M059J (cell line): ENCODE measurements at places on chromosomes 5 and 9.

DNA sequence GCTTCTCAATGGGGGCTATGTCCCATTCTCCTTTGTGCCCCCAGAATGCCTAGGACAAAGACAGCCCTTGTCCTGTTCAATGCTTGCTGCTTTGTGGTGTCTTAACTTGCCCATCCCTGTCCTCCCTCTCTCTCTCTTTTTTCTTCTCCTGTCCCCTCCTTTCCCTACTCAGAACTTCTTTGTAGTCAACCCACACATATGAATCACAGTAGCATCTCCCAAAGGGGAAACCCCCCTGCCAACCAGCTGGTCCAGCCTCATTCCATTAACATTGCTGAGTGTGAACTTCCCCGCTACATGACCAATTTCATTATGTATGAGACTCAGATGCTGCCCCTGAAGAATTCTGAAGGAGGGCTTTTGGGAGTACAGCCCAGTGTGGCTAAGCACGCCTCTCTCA is 408.3 kb downstream of the ENC1 start:
- peak; percentile 90 for DNase-seq

DNA sequence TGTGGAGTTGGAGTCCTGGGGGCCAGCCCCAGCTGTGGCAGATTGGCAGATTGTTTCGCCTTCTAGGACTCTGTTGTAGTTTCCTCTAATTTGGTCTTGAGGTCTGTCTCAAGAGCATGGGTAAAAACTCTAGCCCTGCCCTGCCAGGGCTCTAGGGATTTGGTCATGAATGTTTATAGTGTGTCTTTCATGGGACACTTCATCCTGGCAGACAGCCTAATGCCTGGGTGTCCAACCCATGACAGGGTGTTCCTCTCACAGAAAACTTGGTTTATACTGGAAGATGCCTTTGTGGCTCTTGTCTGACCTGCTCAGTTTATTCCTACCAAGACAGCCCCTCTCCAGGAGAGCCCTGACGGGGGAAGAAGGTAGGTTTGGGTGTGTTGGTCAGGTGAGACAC is 45.5 kb downstream of the GALNT12 start:
- DNase-seq: no peak

DNA sequence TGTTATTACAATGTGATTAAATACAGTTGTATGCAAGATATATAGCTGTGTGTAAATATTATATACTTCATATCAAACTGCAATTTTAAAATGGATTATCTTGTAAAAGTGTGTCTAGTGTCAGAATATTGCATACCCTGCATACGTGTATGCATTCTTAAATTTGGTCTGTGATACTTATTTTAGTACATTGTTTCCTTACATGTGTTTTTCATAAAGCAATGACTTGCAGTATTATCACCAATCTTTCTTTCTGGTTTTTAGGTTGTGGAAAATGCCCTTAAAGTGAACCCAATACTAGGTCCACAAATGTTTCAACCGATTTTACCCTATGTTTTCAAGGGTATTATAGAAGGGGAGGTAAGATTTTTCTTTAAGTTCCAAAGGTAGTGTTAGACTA is 28.5 kb upstream of the LRRC70 start:
- DNase-seq: no peak

DNA sequence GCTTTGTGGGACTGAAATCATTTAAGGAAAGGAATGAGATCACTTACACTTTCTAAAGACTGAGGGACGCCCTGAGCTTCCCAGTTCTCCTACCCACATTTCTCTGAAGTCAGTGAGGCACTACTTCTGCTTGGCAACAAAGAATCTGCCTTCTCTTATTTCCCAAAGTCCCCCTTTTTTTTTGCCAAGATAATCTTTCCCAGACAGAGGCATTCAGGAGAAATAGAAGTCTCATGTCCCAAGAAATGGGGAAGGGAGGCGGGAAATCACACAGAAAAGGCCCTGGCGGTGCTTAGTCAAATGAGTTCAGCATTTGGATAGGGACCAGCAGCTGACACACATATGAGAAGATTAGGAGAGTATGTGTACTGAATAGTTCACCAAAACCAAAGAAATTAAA is 159.7 kb downstream of the MUSK start:
- DNase-seq: peak; percentile 43

GRCh38 chr5:56950626-56951125 is 1.2 kb downstream of the MIER3 start:
- DNase-seq: peak; percentile 67

- DNase-seq: no peak
These were observed 173.3 kb upstream of the GAS1 start for GRCh38 chr9:87120610-87121009.

DNA sequence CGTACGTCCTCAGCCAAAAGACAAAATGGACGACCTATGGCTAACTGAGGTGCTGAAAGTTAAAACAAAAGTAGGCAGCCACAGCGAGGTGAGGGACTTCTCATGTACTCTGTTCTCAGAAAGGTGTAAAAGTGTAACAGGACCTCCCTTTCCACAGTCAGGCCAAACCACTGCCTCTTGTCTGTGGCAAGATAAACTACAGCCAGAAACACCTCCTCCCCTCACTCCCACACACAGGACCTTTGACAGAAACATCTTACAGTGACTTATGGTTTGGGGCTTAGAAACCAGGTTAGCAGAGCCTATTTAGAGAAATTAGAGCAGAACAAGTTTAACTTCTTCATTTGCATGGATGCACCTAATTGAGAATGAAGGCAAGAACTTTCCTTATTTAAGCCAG is 499.1 kb upstream of the GRIN3A start:
- DNase-seq: no peak

GRCh38 chr5:147340941-147341340 is 106.1 kb downstream of the STK32A start:
- DNase-seq: no peak

- no peak for DNase-seq
These were observed 538.3 kb upstream of the PTGER4 start for GRCh38 chr5:40141418-40141817.

- no peak for DNase-seq
These were observed 385.8 kb downstream of the LRRC70 start for GRCh38 chr5:62964428-62964827.

DNA sequence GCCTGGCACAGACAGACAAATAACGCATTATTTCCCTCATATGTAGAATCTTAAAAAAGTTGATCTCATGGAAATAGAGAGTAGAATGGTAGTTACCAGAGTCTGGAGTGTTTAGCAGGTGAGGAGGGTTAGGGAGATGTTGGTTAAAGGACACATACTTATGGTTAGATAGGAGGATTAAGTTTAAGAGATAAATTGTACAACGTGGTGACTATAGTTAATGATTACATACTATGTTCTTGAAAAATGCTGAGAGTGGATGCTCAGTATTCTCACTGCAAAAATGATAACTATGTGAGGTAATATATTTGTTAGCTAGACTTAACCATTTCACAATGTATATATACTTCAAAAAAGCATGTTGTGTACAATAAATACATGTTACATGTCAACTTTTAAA is 38.0 kb downstream of the CERT1 start:
- no peak for DNase-seq

- no peak for DNase-seq
These were observed 9.1 kb upstream of the HSPB3 start for GRCh38 chr5:54446379-54446732.

DNA sequence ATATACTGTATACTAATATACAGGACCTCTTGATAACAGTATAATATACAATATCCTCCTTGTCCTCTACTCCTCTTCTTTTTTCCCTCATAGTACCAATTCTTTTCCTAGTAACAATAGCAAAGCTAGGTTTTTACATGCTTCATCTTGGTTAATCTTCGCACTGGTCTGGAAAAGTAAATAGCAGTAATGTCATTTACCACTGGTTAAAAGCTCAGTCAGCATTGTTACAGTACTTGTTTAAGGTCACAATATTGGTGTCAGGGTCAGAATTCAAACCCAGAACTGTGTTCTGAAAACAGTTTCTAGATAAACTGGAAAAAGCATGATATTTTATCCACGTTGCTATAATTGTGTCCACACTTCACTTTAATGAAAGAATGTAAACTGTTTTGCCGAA is 692.4 kb upstream of the CDH6 start:
- no peak for DNase-seq

- DNase-seq: peak; percentile 88
These were observed 194.6 kb downstream of the AOPEP start for GRCh38 chr9:94921092-94921471.

DNA sequence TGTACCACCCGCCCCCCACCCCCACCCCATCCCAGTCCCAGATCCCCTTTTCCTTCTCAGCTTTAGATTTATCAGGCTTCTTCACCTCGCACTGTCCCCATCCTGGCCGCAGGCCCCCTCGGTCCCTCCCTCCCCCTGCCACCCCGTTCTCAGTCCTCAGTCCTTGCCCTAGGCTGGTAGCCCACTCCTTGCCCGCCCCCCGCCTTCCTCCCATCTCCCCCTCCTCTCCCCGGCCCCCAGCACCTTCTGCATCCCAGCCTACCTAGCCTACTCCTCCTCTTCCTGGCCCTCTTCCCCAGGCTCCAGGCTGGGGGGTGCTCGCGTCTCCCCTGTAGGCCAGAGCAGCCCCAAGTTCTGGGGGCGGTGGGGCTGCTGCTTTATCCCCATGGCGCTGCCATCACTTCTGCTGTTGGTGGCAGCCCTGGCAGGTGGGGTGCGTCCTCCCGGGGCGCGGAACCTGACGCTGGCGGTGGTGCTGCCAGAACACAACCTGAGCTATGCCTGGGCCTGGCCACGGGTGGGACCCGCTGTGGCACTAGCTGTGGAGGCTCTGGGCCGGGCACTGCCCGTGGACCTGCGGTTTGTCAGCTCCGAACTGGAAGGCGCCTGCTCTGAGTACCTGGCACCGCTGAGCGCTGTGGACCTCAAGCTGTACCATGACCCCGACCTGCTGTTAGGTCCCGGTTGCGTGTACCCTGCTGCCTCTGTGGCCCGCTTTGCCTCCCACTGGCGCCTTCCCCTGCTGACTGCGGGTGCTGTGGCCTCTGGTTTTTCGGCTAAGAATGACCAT is 828 bp downstream of the NPR2 start:
- no peak for DNase-seq

DNA sequence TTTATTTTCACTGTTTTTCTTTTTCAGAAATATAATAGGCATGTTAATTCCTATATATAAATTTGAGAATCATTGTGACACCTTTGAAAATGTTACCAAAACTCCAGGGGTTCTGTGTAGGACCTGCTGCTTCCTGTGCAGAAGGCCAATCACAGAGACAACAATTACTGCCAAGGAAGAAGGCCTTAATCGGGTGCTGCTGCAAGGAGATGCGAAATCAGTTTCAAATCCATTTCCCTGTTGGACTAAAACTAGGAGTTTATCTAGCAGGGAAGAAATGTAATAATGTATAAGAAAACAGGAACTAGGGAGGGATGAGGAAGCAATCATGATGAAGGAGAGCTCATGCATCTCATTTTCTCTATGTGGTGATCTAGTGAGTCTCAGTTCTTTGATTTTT is 209.7 kb upstream of the NUDT12 start:
- DNase-seq: no peak

DNA sequence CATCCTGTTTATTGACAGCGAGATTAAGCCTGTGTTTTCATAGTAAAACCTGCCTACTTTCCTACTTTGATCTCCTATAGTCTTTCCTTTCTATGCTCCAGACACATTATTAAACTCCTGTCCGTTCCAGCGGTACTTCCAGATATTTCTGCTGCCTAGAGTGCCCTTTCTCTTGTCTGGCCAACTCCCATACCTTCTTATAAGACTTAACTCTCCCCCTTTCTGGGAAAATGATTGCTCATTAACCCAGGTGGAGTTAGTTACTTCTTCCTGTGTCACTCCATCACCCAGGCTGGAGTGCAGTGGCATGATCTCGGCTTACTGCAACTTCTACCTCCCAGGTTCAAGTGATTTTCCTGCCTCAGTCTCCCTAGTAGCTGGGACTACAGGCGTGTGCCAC is 33.1 kb downstream of the KDM4C start:
- DNase-seq: no peak

- peak; percentile 58 for DNase-seq
These were observed 592 bp downstream of the TUBB4B start for GRCh38 chr9:137241490-137242268.

DNA sequence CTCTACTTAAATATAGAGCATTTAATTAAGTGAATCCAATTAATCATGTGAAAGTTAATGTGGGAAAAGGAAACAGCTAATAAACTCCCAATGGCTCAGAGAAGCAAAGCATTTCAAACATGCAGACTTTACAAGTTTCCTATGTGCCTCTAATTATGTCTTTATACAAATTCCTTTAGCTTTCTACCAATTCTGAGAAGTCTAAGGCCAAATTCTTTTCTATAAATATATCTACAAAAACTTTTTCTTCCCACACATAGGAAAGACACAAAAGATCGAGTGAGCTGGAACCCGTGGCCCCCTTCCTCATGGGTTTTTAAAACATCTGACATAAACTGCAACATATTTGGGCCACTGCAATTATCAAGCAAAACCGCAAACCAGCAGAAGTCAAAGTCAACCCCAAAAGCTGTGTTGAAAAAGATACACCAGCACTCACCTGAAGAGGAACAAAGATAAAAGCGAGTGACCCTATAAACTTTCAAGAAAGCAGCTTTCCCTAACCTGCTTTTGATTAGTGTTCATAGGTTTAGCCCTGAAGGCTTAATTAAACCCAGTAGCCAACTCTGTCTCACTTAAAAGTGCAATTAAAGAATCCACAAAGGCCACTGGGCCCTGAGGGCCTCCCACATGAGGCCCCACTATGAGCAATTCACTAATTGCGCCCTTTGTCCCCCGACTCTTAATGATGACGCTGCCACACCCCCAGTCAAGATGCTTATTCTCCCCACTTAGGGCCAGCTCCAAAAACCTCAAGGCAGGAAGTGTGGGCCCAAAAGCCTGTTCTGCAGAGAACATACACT is 12.1 kb downstream of the SEMA5A start:
- peak; percentile 67 for DNase-seq

DNA sequence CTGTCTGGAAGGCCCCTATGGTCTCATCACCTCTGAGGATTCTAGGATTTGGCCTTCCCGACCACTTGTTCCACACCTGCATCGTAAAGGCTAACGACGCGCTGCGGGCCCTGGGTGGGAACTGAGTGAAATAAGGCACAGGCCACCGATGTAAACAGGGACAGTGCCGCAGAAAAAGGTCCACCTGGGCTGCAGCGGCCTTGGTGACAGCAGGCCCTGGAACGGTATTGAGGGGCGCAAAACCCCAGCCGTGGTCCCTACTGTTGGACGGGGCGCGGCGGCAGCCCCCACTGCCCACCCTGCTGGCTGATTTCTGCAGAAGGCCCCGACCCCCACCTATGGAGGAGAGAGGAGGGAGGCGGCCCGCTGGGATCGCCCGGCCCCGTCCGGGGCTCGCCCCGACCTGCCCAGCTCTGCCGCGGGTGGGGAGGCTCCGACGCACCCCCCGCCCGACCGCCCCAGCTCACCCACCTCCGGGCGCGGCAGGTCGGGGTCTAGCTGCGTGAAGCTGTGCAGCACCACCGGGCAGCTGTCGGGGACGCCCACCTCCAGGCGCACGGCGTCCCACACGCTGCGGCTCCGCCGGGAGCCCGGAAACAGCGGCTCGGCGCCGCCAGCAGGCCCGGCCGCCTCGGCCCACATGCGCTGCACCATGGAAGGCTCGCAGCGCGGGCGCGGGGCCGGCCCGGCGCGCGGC is 391 bp downstream of the RALGDS start:
- DNase-seq: no peak

DNA sequence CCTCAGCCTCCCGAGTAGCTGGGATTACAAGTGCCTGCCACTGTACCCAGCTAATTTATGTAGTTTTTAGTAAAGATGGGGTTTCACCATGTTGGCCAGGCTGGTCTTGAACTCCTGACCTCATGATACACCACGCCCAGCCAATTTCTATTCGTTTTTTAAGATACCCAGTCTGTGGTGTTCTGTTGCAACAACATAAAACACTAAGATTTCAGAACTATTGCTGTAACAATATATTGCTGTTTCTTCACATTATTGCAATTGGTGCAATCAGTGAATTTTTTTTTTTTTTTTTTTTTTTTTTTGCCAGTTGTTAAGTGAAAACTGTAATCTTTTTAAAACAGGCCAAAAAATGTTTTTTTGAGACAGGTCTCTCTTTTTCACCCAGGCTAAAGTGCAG is 9.9 kb downstream of the SRP19 start:
- no peak for DNase-seq
